Activated CD4-positive, alpha-beta memory T cell treated with anti-CD3 and anti-CD28 coated beads, Interleukin-2, amount 10 ng/mL, durations not matched to agents 7 days and 5 days (primary cell): ENCODE measurements at places on chromosomes 12 and 14. TPM values are rescaled to one million over a fixed set of nuclear protein-coding genes. Genes with fewer than 3 reads are reported as not detected.
A peak's percentile ranks its signal among the peaks of the same experiment; 100 is the strongest.

The CYP46A1 gene
- total RNA-seq, result 0.23 TPM

- H3K27me3 ChIP-seq, result no peaks in the 10 kb centered on the region
- no peak overlapping the region for H3K27ac ChIP-seq
- H3K4me1 ChIP-seq, result no peaks in the 10 kb centered on the region
- H3K36me3 ChIP-seq, result no peaks in the 10 kb centered on the region
- no peak for DNase-seq
- H3K4me3 ChIP-seq, result no peak overlapping the region
Observed at GRCh38 chr12:126676434-126676833, 1590.5 kb upstream of the TMEM132C start.

DNA sequence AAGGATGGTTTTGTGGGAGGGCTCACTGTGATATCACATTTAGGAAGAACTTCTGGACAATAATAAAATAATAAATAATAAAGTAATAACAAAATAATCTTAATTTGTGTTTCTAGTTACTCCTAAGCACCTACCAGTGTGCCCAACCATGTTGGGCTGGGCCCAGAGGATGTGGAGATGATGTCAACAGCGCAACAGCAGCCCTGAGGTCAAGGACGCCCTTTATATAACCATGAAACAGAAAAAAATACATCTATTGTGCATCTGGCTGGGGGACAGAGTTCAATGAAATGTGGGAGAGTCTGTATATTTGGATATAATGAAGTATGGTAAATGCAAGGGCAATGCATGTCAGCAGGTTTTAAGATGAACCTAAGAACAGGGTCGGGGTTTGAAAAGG lies 552.8 kb downstream of the VRK1 start:
- DNase-seq, result no peak
- no peaks in the 10 kb centered on the region for H3K36me3 ChIP-seq
- H3K27me3 ChIP-seq, result peaks cover 1% of the 10 kb centered on the region

DNA sequence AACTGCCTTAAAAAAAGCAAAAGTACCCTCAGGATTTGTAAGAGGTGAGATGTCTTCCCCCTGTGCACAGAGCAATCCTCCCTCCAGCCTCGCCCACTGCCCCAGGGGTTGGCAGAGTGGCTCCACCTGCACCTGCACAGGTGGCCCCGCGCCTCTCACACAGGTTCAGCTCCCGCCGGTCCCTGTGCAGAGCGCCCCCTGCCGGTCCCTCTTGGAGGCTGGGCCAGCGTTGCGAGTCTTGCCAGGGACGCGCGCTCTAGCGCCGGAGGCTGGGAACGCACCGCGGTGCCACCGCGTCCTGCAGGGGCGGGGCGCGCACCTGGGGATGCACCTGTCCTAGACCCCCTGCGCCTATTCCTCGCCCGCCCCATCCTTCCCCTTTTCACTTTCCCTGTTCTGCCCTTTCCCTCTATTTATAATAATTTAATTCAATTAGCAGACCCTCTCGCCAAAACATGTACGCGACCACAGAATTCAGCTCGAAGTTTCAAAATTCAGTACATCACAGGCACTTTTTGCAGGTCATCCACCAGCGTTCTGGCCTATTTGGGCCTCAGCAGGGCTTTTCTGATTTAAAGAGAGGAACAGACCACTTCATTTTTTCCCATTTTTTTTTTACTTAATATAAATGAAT lies 618.6 kb downstream of the AACS start:
- peak; percentile 31 for DNase-seq
- H3K27ac ChIP-seq, result no peak overlapping the region
- H3K27me3 ChIP-seq, result no peaks in the 10 kb centered on the region
- no peaks in the 10 kb centered on the region for H3K36me3 ChIP-seq
- no peaks in the 10 kb centered on the region for H3K4me1 ChIP-seq

DNA sequence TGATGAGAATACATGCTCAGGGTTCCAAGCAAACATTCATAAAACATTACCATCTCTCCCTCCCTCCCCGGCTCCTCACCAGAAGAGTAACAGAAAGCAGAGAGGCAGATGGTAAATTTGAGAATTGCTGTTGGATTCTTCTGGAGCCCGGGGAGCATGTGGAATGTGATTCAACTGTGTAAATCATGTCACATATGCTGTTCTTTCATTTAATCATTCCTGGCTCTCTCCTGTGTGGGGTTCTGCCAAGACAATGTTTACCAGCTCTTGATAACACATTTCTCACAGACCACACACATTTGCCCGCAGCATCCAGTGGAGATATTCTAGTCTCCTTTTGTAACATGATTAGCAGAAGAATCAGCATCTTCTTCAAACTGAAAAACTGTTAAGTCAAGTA lies 23.4 kb upstream of the NR2C1 start:
- no peak overlapping the region for H3K27ac ChIP-seq
- no peaks in the 10 kb centered on the region for H3K36me3 ChIP-seq
- no peak for DNase-seq
- H3K4me3 ChIP-seq, result no peak overlapping the region

- no peaks in the 10 kb centered on the region for H3K36me3 ChIP-seq
- no peak for DNase-seq
- H3K4me3 ChIP-seq, result no peak overlapping the region
- H3K27ac ChIP-seq, result no peak overlapping the region
- H3K4me1 ChIP-seq, result no peaks in the 10 kb centered on the region
Observed at GRCh38 chr12:103851127-103851526, 10.1 kb upstream of the NT5DC3 start.

DNA sequence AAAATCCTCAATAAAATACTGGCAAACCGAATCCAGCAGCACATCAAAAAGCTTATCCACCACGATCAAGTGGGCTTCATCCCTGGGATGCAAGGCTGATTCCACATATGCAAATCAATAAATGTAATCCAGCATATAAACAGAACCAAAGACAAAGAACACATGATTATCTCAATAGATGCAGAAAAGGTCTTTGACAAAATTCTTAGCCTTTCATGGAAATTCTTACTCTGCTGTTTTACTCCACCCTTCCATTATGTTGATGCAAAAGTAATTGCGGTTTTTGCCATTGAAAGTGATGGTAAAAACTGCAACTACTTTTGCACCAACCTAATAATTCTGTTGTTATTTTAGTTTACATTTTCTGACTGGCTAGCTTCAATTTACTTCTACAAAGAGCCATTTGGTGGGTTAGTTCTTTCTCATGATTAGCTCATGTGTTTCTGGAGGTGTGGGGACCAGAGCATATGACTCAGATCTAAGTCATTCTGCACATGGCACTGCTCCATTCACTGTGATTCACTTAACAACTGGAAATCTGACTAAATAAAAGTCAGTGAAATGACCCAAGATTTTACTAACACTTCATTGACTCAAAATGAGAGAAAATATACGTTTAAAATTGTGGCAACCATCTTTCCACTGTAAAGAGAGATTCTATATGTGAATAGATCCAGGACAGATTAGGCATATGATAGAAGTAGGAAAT lies 99.9 kb downstream of the TMTC3 start:
- no peak overlapping the region for H3K27ac ChIP-seq
- H3K36me3 ChIP-seq, result peaks cover 3% of the 10 kb centered on the region
- no peak for DNase-seq
- peaks cover 24% of the 10 kb centered on the region for H3K4me1 ChIP-seq
- H3K27me3 ChIP-seq, result no peaks in the 10 kb centered on the region
